ENCODE measurements at places on chromosomes 2 and 18.

GRCh38 chr18:22230471-22230945, 61.1 kb downstream of the GATA6 start:
- no peak for DNase-seq

DNA sequence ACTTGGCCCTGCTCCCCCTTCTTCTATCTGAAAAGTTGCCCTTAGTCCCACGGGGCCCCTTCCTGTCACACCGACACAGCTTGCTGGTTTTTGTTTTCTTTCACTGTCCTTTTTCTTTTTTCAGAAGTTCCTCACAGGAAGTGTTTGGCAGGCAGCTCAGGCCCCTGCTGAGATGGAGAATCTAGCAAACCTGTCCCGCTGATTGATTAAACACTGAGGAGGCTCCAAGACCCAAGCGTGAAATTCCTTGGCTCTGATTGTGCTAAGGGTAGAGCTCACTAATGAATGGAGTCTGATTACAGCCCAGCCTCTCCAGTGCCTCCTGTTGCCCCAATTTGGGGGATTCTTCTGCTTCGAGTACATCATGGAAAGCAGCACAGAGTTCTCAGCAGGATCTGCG, 365.9 kb upstream of the MEX3C start:
- DNase-seq, result no peak

GRCh38 chr2:69134306-69134945, 121.4 kb downstream of the ANTXR1 start:
- no peak for DNase-seq

GRCh38 chr2:44277541-44277940, 2.3 kb downstream of the SLC3A1 start:
- no peak for DNase-seq

DNA sequence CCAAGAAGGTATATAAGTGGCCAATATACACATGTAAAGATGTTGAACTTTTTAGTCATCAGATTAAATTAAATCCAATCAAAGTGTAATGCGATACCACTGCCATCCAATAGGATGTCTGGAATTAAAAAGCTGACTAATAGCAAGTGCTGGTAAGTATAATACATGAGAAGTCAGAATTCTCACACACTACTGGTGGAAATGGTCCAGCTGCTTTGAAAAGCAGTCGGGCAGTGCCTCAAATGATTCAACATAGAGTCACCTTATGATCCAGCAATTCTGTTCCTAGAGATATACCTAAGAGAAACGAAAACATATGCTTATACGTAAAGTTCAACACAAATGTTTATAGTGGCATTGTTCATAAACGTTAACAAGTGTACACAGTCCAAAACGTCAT, 124.1 kb upstream of the MYT1L start:
- no peak for DNase-seq

- DNase-seq, result no peak
Measured at GRCh38 chr2:6977786-6978185, 60.6 kb downstream of the RNF144A start.

- no peak for DNase-seq
Measured at GRCh38 chr2:177187631-177188312, 24.8 kb upstream of the HNRNPA3 start.

DNA sequence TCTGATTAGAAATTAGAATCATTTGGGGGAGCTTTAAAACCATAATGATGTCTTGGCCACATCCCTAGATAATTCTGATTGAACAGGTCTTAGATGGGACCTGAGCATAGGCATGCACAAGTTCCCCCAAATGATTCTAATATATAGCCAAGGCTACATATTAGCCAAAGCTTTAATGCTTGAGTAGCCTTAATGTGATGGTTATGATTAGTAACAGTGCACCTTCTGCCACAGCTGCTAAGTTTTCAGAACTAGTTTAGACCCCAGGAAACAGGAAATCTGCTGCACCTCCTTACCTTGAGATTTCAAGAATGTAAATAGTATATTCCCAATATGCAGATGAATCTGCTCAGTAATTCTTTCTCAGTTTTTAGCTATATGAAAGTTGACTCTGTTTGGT, 119.8 kb downstream of the PTPN4 start:
- no peak for DNase-seq

DNA sequence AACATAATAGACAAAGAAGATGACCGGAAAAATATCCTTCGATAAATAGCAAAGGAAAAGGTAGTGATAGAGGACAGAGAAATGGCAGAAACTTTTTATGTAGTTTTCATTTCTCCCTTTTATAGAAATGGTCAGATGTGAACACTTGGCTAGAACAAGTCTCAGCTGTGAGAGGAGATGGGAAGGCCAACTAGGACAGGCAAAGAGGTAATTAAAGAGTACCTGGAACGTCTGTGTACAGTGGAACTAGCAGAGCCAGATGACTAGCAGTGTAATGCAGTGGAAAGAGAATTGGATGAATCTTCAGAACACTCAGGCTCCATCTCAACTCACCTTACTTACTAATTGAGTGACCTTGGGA, 69.2 kb downstream of the NABP1 start:
- DNase-seq, result no peak

DNA sequence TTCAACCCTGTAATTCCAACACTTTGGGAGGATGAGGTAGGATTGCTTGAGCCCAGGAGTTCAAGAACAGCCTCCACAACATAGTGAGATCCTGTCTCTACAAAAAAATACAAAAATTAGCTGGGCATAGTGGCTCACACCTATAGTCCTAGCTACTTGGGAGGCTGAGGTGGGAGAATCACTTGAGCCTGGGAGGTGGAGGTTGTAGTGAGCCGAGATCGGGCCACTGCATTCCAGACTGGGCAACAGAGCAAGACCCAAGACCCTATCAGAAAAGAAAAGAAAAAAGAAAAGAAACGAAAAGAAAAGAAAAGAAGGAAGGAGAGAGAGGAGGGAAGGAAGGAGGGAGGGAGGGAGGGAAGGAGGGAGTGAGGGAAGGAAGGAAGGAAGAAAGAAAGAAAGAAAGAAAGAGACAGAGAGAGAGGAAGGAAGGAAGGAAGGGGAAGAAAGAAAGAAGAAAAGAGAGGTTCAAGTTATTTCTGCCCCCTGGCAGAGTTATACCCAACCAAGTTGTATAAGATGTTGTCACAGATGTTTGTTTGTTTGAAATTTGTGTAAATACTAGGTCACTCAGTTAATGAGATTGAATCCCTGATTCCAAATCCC, 3.9 kb upstream of the PKDCC start:
- DNase-seq, result no peak

GRCh38 chr2:223165423-223166214, 113.6 kb downstream of the KCNE4 start:
- DNase-seq, result no peak

DNA sequence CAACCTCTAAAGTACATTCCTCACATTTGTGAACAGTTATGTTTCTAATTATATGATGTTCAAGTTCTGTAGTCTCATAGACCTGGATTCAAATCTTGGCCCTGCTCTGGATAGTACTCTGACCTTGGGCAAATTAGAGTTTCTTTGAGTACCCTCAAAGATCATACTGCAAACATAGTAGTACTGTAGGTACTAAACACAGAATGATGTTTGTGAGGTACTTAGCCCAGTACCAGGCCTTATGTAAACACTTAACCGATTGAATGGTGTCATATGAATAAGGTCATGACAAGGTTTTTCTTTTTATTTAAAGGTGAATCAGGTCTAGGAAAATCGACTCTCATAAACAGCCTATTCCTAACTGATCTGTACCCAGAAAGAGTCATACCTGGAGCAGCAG, 19.1 kb downstream of the SEPTIN2 start:
- DNase-seq, result no peak

DNA sequence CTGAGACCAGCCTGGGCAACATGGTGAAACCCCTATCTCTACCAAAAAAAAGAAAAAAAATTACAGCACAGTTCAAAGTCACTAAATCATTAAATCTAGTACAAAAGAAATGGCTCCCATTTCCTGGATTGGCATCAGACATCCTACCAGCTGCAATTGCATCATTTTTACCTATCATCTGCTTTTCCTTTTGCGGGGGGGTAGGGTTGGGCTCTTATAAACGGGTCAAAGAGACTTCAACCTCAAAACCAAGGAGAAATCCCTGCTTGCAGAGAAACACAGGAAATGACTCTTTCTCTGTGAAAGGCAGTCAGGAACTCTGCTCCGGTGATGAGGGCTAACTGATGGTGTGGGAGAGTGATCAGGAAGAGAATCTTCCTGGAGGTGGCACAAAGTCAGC, 45.3 kb upstream of the RFX8 start:
- no peak for DNase-seq

- DNase-seq, result peak; percentile 61
Measured at GRCh38 chr18:55317864-55318263, 270.1 kb downstream of the TCF4 start.

DNA sequence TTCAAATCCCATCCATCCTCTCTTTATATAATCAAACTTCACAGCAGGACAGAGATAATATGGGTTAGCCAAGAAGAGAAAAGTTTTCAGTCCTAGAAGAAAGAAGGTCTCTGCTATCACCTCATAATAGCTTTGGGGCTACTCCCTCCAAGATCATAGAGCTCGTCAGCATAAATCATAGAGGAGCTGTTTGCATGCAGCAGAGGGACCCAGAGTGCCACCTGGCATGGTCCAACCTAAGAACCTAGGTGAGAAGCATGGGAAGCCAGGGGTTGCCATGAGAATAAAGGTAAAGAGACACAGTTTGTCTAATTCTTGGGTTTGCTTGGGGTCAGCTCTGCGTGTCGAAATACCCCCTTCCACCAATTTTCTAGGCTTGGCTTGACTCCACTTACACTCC, 87.1 kb upstream of the CYP1B1 start:
- no peak for DNase-seq

DNA sequence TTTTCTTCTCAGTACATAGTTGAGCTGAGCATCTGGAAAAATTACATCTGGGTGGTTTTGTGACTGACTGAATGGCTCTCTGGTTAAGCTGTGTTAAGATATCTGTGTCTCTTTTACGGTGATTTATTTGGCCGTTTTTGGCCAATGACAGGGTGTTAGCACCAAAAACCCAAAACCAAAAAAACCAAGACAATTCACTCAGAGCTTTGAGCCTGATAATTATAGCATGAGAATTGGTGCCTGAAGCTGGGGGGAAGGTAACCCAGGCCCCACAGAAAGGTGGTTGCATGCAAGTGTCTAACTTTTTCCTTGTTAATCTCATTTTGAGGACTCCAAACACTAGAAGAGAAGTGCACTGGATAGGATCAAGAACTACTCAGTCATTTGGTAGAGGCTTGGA, 4.5 kb downstream of the CD28 start:
- no peak for DNase-seq

GRCh38 chr2:2837746-2838547, 506.9 kb upstream of the MYT1L start:
- no peak for DNase-seq

GRCh38 chr18:64332835-64333234, 183.9 kb upstream of the LINC00305 start:
- DNase-seq, result peak; percentile 60

GRCh38 chr18:41996020-41996419, 41.0 kb downstream of the PIK3C3 start:
- DNase-seq, result no peak

- no peak for DNase-seq
Measured at GRCh38 chr2:54895730-54896129, 154.5 kb downstream of the RTN4 start.

DNA sequence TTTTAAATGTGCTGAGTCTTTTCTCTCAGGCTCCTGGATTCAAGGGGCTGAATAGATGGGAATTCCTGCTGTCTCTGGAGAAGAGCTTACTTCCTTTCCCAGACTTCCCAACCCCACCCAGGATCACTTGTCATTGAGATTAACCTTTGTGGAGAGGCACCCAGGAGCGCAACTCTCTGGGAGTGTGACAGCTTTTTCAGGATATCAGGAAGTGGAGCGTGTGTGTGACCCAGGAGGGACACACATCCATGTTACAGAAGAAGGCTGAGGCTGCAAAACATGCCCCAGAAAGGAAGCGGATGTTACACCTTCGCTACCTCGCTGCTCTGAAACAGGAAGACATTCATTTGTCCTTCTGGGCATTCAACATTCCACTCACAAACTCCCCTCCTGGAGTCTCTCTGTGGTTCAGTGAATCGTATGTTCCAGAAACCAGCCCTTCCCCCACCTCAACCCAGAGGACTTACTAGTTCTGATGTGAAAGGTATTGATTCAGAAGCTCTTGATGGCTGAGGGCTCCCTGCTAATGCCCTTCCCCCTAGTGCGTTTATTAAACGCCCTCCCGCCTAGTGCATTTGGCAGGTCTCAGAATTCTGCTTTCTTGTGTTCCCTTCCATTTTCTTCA, 523.9 kb downstream of the TNS1 start:
- DNase-seq, result no peak

GRCh38 chr2:71935262-71935848, 212.3 kb downstream of the CYP26B1 start:
- DNase-seq, result no peak

GRCh38 chr2:161571051-161571429, 53.2 kb upstream of the SLC4A10 start:
- DNase-seq, result no peak

- DNase-seq, result no peak
Measured at GRCh38 chr2:163185160-163185559, 346.6 kb upstream of the KCNH7 start.

- no peak for DNase-seq
Measured at GRCh38 chr2:84816426-84817026, 64.4 kb downstream of the TRABD2A start.

DNA sequence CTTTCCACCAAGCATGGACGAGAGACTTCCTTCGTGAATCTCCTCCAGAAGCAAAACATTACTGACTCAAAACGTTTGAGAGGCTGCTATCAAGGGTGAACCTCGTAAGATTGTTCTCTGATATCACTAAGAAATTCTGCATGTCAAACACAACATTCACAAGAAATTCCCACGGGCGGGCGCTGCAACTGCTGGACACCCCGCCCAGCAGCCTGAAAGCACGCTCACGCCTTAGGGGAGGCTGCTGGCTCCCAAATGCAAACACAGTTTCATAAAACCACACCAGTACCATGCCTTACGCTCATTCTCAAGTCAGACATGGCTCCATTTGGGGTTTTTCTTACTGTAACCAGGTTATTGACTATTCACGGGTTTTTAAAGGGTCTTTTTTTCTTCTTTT, 39.0 kb downstream of the MBP start:
- DNase-seq, result no peak

GRCh38 chr2:242027676-242028450, 158.3 kb downstream of the RTP5 start:
- no peak for DNase-seq

- DNase-seq, result no peak
Measured at GRCh38 chr2:148560496-148560895, 84.1 kb upstream of the EPC2 start.

- no peak for DNase-seq
Measured at GRCh38 chr2:8676191-8676920, 5.5 kb upstream of the ID2 start.

GRCh38 chr18:42730272-42730671, 385.2 kb downstream of the RIT2 start:
- no peak for DNase-seq

- DNase-seq, result no peak
Measured at GRCh38 chr2:219609149-219609750, 11.6 kb downstream of the STK11IP start.
